ENCODE measurements at places on chromosomes 16 and 17. TPM values are rescaled to one million over a fixed set of nuclear protein-coding genes. Genes with fewer than 3 reads are reported as not detected.

GRCh38 chr17:44992242-44992939 is 24.3 kb upstream of the C1QL1 start:
- no peak for DNase-seq

DNA sequence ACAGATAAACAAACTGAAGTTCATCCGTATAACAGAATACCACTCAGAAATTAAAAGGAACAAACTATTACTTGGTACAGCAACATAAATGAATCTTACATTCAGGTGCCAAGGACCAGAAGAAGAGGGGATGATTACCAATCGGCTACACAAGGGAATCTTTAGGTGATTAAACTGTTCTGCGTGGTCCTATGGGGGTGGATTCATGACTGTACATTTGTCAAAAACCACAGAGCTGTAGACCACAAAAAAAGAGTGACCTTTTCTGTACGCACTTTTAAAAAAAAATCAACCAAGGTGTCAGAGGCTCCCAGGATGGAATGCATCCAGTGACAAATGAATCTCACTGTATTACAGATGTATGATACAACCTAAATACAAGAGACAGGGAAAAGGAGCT is 110.8 kb downstream of the CDYL2 start:
- peak; percentile 75 for DNase-seq

C1QL1 gene
- polyA plus RNA-seq = 1.0 TPM

CNGB1 gene
- not detected for polyA plus RNA-seq

DNA sequence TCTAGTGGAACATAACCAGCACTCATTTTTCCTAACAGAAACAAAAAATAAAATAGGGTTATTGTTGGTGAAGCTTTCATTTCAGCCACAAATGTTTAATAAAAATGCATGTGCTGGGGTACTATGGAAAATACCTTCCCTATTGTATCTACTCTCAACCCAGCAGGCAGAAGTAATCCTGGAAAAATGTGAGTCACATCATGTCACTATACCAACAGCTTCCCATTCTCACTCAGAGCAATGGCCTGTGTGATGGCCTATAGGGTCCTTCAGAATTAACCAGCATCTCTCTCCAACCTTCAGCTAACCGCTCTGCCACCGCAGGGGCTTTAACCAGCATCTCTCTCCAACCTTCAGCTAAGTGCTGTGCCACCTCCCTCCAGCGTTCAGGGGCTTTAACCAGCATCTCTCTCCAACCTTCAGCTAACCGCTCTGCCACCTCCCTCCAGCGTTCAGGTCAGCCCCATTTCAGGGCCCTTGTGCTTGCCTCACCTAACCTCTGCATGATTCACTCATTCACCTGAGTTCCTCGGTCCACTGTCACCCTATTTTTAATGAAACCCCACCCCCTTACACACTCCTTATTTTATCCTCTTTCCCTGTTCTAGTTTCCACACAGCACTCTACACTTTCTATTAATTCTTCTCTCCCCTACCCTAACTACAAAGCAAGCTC is 34.0 kb downstream of the UBE2G1 start:
- no peak for DNase-seq

DNA sequence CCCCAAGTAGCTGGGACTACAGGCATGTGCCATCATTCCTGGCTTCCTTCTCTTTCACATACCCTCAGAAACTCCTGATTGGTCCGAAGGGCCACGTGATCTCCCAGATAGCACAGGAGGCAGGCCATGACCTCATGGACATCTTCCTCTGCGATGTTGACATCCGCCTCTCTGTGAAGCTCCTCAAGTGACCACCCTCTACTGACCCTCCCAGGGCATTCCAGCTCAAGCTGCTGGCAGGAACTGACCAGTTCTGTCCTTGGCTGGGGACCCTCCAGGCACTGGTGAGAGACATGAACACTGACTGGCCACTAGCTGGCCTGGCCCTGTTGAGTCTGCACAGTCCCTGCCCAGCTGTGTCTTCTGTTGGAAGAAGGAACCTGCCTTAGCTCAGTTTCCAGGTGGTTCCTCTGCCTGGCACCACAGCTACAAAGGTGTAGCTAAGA is 5.6 kb downstream of the ERAL1 start:
- DNase-seq = no peak

GRCh38 chr17:33233811-33234177 is 59.3 kb downstream of the ASIC2 start:
- DNase-seq = peak; percentile 25

DNA sequence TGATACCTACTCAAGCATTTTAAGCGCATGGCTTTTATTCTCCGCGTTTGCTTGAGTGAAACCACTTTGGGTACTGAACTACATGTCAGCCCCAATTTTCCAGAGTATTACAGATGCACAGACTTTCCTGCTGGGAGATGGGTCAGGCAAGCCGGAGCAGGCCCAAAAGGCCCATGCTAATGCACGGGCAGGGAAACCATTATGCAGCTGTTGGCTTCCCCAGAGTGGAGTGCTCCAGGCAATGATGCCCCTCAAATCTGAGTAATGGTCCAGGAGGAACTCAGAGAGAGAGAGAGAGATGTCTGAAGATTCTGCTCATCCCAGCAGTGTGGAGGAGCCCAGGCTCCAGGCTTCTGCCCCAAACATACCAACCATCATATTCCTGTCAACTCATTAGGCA is 80.2 kb downstream of the CDH11 start:
- DNase-seq = no peak

AMDHD2 gene
- polyA plus RNA-seq = 12.6 TPM

DNA sequence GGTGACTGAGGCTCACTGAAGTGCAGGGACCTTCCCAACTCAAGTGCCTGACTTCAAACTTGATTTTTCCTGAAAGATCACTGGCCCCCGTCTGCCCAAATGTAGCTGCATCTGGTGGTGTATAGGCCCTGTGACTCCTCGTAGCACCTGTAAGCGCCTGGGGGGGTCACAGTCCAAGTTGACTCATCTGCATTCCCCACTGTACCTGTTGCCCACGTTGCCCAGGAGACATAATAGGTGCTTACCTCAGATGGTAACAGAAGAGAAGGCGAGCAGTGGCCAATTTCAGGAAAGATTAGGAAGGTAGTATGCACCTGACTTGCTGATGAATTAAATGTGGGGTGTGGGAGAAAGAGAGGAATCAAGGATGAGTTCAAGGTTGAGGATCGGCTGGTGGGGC is 44.1 kb upstream of the EMP2 start:
- DNase-seq = no peak
